Lung (tissue), 17 donors: ENCODE measurements at places on chromosomes 6 and 20.

DNA sequence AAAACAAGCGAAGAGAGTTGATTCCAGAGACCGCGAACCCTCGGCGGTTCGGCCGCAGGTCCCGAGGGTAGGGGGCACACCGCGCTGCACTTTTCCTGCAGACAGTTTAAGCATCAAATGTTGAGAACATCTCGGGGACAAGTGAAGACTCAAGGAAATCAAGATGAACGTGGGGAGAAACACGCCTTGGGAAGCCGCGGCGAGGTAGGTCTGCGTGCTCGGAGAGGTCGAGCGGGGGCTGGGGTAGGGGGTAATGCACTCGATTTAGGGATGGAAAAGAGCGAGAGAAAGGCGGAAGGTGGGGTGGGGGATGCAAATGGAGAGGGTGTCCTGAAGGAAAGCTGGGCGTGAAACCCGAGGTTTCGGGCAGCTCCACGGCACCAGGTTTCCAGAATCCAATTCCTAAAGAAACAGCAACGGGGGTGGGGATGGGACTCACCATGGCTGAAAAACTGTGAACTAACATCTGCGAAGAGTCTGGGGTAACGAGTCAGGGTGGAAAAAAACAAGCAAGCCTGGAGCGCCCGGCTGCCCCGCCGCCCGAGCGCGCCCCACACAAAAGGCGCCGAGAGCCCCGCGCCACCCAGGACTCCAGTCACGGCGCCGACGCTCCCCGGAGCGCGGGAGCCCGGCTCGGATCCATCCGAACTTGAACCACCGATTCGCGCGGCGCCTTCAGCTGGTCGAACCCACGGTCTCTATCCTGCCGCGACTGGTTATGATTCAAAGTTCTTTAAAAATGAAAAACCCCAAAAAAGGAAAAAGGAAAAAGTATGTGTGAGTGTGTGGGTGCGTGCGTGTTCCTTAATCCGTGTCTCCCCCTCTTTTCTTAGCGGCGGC lies 3.5 kb downstream of the TFAP2A start:
- DNase-seq = no peak

DNA sequence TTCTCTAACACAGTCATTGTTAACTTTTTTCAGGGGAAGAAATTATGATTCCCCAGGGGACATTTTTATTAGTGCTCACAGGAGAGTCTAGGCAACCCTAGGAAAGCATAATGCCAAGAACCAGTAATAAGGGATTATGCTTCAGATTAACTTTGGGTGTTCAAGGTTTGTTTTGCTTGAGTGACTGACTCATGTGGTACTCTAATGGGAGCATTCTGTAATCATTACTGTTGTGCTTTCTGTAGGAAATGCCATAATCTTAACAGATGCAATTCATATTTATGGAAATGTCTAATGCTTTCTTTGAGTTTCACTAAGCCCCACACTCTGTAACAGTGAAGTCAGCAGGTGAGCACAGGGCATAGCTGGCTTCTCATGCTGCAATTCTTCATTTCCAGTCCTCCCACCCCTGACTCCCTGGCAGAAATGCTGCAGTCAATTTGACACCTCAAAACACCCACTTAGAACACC lies 263.4 kb upstream of the MAN1A1 start:
- no peak for DNase-seq

GRCh38 chr6:17042422-17043147 lies 59.3 kb upstream of the STMND1 start:
- peak; percentile 48 for DNase-seq

- DNase-seq = peak; percentile 24
Measured at GRCh38 chr6:160933256-160933655, 58.3 kb upstream of the MAP3K4 start.

GRCh38 chr6:159214281-159214680 lies 45.1 kb downstream of the FNDC1 start:
- no peak for DNase-seq

- no peak for DNase-seq
Measured at GRCh38 chr6:8574749-8575468, 139.6 kb upstream of the SLC35B3 start.

DNA sequence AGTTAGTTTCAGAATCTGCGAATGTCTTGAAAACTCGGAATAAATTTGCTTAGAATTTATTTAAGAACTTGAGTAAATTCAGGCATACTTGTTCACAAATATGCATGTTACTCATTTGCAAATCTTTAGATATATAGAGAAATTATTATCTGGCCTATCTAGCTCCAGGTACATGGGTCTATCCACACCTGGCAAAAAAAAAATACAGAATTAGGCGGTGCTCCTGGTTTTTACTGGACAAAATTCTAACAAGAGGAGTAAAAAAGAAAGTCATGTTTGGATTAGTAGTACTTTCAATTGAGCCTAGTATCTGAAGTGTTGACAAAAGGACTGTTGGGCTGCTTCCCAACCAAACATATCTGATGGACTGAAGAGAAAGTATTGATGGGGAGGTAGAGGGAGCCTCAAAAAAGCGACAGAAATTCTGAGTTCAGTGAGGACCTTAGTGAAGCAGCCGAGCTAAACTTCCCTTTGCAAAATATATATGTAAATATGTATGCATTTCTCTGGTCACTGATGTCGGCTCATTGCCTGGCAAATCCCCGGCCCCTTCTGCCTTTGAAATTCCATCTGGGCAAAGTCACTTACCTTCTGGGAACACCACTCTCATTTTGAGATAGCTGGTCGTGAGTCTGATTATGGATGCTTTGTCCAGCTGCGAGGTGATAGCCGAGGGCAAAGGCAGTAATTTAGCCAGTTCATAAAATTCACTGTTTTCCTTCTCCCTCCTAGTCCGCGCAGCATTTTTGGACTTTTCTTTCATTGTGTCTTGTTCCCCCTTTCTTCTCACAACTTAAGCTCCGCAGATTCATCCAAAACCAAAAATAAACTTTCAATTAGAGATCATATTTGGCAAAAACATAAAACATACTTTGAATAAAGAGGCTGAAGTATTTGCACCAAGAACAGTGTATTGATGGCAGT lies 1.8 kb downstream of the SIM1 start:
- DNase-seq = no peak

DNA sequence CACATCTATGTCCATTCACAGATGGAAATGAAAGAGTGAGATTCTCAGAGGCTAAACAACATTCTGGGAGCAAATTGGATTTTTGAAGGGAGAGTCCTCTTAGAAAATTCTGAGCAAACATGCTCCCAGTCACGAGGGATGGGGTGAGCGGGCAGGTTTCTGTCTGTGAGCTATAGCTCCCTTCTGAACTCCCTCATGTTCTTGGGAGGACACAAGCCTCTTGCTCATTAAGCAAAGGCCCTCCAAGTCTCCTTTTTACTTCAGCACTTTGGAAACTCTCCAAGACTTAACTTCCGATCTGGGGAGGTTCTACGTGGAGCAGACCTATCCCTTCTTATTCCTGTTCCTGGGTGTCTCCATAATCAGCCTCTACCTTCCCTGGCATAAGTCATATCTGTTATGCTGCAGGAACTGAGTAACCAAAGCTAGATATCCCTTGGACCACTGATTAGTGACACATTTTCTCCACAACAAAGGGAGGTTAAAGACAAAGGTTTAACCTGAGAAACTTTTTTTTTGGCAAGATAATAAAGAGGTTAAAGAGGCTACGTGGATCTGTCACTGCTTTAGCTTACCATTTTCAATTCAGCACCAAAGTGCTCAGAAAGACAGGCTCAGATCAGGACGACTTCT lies 33.0 kb upstream of the SMIM29 start:
- no peak for DNase-seq

DNA sequence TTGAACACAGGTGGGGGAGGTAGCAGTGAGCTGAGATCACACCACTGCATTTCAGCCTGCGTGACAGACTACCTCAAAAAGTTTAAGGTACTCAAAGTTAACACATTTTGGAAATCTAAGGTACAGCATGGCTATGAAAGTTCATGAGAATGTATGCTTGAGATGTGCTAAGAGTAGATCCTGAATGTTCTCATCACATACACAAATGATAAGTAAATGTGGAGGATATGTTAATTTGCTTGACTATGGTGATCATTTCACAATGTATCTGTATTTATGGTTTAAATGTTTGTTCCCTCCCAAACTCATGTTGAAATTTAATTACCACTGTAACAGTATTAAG lies 20.1 kb upstream of the SERPINB1 start:
- DNase-seq = no peak

GRCh38 chr20:836190-836589 lies 2.7 kb downstream of the FAM110A start:
- DNase-seq = no peak

DNA sequence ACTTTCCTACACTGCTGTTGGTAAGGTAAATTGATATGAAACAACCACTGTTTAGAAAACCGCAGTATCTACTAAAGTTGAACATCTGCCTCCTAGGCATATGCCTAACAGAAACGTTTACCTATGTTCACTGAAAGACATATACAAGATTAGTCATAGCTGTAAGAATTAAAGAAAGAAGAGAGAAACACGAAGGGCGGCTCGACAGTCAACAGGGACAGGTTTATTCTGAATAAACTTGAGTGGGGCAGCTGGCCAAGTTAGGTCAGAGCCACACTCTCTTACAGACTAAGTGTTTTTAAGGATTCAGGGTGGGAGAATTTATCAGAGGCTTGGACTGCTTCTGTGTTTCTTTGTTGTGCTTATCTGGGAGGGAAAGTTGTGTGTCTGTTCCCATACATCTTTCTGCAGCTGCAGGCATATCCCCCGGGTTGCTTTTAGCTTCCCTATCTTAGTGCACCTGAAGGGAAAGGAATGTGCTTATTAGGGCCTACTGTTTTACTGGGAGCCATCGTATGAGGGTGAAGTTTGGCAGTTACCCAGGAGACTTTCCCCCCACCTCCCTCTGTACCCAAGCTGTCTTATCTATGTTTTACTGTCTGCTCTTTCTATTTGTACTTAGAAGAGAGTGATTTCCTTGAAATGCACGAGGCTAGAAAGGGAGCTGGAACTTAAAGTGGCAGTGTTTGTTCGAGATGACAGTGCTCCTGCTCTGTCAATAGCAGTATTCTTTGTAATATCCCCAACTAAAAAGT lies 20.4 kb downstream of the PROCR start:
- peak; percentile 28 for DNase-seq

GRCh38 chr6:29516108-29516507 lies 28.4 kb upstream of the MAS1L start:
- DNase-seq = no peak

DNA sequence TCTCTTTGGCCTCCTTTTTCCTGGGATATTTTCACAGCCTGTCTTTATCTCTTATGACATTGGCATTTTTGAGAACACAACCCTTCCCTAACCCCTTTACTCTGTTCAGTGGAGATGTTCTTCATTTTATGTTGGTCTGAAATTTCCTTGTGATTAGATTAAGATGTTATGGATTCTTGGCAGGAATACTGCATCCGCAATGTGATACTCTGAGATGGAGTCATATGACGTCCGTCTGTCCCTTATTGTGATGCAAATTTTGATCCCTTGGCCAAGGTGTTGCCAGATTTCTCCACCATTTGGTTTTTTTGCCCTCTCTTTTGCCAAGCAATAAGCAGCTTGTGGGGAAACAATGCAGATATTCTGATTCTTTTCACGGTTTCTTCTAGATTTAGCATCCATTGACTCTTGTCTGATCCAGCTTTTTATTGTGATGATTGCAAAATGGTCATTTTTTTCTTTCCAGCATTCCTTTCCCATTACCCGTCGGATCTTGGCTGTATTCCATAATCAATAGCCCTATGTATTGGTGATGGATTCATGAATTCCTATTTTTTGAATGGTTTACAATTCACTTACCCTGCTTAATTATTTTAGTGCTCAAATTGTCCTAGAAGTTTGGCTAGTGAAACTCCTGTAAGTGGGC lies 85.1 kb downstream of the NCOA3 start:
- peak; percentile 66 for DNase-seq

GRCh38 chr6:15505463-15505918 lies 157.3 kb downstream of the DTNBP1 start:
- DNase-seq = no peak

- no peak for DNase-seq
Measured at GRCh38 chr20:5173751-5174150, 46.9 kb downstream of the CDS2 start.

GRCh38 chr6:44133003-44133931 lies 5.9 kb downstream of the TMEM63B start:
- DNase-seq = peak; percentile 56

- DNase-seq = no peak
Measured at GRCh38 chr20:40741507-40742106, 52.6 kb upstream of the MAFB start.

GRCh38 chr6:100891079-100891478 lies 9.9 kb upstream of the ASCC3 start:
- DNase-seq = no peak

DNA sequence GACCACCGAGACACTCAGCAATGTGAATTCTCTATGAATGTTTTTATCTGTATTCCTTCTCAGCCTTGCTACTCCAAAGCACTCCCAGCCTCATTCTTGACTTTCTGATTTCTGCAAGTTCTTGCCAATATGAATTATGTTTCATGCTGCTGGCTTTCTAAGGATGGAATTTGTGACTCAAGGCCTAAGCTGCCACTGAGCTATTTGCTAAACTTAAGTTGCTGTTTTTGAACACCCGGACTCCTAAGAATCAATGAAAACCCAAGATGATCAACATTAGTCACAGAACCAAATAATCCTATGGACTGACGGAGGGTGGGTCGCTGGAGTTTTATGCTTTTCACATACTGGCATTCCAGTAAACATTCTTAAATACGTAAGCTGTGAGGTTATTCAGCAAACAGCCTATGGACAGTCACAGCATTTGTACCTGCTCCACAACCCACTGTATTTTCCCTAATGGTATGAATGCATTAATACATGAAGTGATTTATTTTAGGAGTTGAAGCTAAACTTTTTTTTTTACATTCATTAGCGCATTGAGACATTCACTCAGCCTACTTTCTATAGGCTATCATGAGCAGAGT lies 8.2 kb upstream of the PXDC1 start:
- DNase-seq = no peak

- peak; percentile 29 for DNase-seq
Measured at GRCh38 chr20:24470746-24471582, 1.5 kb downstream of the SYNDIG1 start.

GRCh38 chr6:90894285-90895130 lies 307.6 kb upstream of the MAP3K7 start:
- peak; percentile 24 for DNase-seq

- DNase-seq = peak; percentile 79
Measured at GRCh38 chr6:21109391-21110178, 484.0 kb upstream of the SOX4 start.

GRCh38 chr6:142810952-142811514 lies 133.9 kb downstream of the HIVEP2 start:
- peak; percentile 82 for DNase-seq

- DNase-seq = no peak
Measured at GRCh38 chr6:3584606-3585005, 127.8 kb upstream of the SLC22A23 start.

DNA sequence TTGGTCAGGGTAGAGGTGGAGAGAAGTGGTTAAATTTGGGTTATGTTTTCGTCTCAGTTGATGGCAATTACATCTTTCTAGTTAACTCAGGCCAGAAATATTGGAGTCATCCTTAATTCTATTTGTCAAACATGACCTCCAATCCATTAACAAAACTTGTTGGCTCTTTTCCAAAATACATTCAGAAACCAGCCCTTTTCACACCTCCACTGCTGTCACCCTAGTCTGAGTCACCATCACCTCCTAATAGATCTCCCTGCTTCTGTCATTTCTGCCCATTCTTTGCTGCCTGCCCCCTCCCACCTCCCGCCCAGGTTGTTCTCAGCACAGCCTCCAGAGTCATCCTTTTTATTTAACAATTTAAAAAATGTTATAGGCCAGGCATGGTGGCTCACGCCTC lies 3.0 kb upstream of the ABCF1 start:
- no peak for DNase-seq
